ENCODE measurements at places on chromosomes 12 and 14.
A peak's percentile ranks its signal among the peaks of the same experiment; 100 is the strongest.

GRCh38 chr14:71651228-71651627 lies 281.0 kb upstream of the RGS6 start:
- DNase-seq = no peak

- peak; percentile 97 for DNase-seq
Measured at GRCh38 chr12:76084863-76085519, 506 bp upstream of the NAP1L1 start.

GRCh38 chr12:32126720-32127119 lies 20.1 kb downstream of the BICD1 start:
- DNase-seq = no peak

- no peak for DNase-seq
Measured at GRCh38 chr12:31594681-31595080, 3.7 kb upstream of the DENND5B start.

DNA sequence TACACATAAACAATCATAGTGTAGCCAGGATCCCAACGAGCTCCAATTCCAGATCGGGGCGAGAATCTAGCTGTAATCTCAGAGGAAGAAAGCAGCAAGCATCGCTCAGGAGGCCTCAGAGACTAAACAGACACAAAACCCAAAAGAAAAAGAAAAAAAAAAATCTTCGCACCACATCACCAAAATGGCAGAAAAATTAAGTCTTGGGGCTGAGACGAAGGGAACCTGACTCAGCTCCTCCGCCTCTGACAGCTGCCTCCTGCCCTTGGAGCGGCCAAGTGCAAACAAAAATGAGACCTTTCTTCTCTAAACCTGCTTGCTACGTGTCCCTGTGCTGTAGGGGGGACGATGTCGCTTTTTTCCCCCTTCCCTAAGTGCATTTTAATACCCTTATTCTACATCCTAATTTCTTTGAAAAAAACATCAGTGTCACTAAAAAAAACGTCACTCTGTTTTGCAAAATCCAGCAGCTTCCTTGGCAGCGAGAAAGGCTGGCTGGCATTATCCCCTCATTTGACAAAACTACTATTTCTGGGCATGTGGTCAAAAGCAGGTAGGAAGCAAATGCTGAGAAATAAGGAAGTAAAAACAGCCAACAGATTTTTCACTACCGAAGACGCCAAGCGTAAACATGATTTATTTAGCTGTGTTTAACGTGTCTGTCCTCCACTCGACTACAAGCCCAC lies 30.5 kb downstream of the BCL11B start:
- DNase-seq = no peak

DNA sequence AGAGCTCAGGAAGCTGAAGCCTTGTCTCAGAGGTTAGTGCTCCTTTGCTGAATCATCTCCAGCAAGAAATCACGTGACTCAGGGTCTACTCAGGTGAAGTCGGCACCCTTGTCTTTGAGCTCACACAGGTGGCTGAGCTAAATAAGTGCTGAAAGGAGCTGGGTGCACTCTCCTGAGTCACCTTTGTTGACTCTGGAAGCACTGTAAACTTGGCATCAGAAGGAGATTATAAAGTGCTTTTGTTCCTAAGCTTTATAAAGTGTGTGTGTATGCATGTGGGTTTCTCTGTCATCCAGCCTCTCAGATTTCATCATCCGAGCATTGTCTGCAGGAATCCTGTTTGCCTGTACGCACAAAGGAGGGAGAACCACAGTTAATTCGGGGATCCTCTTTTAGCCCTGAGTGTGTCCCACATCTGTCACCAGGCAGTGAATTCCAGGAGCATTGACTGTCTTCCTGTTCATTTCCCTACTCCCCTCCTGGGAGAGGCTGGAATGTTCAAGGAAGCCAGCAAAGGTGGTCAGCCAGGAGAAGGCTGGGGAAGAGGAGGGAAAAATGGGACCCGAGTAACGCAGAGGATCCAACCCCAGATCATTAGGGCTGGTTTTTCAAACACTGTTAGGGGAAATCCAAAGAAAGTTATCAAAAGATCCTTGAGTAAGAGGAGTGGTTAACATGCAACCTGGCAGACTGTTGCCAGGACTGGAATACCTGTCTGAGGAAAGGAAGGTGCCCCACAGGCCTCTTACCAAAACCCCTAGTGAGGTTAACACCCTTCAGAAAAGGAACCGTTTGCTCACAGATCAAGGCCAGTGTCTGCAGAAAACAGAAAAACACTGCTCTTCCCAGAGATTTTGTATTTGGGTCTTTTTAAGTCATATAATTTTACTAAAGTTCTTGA lies 157.5 kb upstream of the HIF1A start:
- DNase-seq = peak; percentile 69

- DNase-seq = no peak
Measured at GRCh38 chr12:3130057-3130830, 53.1 kb downstream of the TSPAN9 start.

GRCh38 chr14:101521978-101522377 lies 39.3 kb upstream of the DIO3 start:
- DNase-seq = no peak

DNA sequence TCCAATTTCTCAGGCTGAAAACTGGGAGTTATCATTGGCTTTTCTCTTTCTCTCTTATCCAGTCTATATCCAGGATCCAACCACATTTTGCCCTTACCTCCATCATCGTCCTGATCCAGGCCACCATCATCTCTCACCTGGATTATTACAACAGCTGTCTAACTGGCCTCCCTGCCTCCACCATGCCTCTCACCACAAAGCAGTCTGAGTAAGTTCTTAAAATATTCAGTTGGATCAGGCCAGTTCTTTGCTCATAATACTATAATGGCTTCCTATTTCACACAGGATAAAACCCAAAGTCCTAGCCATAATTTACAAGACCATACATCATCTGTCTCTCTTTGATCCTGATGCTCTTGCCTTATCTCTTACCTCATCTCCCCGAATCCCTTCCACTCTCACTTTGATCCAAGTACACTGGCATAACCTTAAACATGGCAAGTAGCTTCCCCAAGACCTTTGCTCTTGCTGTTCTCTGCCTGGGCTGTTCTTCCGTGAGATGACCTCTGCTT lies 133.4 kb upstream of the RAP1B start:
- no peak for DNase-seq

- DNase-seq = no peak
Measured at GRCh38 chr12:109618082-109618481, 44.5 kb downstream of the MVK start.

GRCh38 chr14:67459336-67459735 lies 29.2 kb downstream of the TMEM229B start:
- DNase-seq = no peak

DNA sequence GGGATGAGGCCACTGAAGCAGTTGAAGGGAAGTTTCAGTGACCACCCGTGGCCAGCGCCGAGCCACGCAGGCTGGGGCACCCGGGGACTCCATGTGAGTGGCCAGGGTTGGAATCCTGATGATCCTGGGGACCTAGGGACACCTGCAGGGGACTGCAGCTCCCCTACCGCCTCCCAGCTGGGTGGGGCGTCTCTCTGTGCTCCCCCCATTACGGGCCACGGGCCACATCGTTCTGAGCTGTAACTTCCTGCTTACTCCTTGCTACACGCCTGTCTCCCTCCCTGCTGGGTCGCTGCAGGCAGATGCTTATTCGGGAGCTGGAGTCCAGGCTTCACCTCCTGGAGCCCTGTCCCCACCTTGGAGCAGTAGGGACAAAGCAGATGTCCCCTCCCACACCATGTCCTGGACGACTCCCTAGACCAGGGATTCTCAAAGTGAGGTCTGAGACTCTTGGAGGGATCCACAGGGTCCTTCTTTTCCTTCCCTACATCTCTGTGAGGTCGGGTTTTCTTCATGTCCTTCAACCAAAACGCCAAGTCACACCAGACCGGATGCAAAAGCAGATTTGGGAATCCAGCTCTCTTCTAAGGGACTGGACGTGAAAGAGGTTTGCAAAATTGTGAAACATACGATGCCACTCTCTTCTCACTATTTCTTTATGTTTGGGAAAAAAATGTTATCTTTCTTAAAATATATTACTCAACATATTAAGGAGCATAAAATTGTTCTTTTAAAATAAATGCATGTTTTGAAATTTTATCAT lies 85.9 kb upstream of the NCOR2 start:
- no peak for DNase-seq

GRCh38 chr14:82251494-82251893 lies 717.8 kb upstream of the SEL1L start:
- peak; percentile 18 for DNase-seq

- no peak for DNase-seq
Measured at GRCh38 chr12:32765906-32766305, 10.2 kb upstream of the YARS2 start.

DNA sequence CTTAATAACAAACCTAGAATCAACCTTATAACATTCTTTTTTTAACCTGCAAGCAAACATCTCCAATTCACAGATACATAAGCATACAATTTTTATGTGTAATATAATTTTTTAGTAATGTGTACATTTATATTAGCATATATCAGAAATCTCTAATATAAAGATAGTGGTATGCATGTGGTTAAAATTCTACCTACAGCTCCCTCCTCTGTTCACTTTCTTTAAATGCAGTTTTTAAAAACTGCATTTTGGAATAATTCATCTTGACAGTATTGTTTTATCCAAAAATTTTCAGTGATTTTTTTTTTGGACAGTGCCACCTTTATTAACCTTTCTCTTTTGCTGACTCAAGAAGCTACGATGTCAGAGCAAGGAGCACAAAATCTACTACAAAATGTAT lies 13.2 kb upstream of the RXYLT1 start:
- DNase-seq = no peak

DNA sequence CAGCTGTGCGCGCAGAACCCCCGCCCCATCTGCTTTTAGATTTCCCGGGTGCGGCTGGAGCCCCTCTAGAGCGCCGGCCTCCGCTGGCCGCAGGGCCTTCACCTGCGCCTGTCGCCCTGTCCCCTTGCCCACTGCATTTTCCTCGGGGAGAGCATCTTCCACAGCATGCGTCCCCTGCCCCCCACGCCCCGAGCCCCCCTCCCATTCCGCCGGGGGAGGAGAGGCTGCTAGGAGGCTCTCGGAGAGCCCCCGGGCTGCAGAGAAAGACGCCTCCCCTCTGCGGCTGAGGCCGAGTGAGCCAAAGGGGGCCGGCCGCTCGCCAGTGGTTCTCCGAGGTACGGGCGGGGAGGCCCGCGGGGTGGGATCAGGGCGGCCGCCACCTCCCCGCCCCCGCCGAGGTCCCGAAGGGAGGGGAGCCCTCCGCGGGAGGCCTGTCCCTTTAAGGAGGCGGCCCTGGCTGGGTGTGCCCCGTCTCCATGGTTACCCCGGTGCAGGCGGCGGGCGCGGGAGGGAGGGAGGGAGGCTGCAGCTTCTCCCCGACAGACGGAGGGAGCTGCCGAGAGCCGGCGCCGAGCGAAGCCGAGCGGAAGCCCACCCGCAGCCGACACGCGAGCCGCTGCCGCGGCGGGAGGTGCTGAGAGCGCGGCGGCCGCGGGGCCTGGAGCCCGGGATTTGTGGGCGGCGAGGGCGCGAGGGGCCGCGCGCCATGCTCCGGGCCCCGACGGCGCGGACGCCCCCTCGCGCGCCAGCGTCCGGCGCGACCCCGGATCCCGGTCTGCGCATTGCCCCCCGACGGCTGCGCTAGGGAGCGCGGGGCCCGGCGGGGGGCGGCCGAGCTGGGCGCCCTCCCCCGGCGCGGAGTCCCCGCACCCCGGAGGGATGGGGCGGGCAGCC lies at the start of gene KCNH3:
KCNH3 (plus strand) TSS at position 521 of the 894 bp plus-strand sequence. CDS start 387 bp downstream, outside the sequence.
- peak; percentile 86 for DNase-seq

DNA sequence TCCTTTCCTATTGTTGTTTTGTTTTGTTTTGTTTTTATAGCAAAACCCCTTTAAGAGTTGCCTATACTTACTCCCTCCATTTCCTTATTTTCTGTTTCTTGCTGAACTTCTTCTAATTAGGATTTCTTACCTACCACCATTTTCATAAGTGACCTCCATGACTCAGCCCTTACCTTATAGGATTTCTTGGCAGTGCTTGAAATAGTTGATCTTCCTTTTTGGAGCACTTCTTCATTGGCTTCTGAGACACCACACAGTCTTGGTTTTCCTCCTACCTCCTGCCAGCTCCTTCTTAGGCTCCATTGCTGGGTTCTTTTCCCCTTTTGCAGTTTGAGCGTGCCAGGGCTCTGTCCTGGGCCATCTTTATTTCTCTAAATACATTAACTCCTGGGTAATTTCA lies 23.4 kb upstream of the EID3 start:
- no peak for DNase-seq

DNA sequence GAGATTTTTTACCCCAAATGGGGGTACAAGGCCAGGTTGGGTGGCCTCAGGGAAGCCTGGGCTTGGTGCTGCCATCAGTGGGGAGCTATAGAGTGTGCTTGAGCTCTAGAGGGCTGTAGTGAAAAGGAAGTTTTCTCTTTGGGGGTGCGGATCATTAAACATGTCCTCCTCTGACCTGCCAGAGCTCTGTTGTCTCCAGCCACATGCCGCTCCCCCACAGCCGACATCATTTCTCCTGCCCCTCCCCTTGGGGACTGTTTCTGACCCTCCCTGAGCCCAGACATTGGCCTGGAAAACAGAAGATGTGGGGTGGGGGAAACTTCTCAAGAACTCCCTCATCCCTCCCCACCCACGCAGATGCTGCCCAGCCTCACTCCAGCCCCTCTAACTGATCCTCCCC lies 25.3 kb downstream of the DTX1 start:
- DNase-seq = no peak

GRCh38 chr12:89474615-89475014 lies 50.0 kb downstream of the GALNT4 start:
- no peak for DNase-seq

DNA sequence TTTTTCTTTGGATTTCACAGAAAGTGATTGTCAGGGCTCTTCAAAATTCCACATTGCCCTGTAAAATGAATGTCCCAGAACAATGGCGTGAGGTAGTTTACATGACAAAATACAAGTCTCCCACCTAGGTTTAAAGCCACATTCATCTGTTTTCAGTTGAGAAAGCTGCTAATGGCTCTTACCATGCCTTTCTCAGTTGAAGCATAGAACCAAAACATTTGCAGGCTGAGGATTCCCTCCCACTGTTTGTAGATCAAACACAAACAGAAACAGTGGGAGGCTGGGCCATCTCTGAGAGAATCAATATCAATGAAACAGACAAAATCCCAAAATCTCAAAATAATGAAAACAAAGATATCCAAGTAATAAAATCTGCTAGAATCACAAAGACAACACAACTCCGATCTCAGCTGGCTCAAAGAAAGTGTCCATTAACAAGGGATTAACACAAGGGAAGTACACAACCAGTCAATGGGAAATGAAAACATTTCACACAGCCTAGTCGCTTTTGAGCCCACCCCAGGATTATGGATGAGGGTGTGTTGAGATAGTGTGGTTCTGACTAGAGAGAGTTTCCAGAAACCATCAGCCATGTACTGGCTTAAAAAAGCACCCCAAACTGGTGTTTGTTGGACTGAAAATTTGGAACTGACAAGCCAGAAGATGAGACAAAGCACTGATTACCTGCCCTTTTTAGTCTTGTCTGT lies 54.5 kb upstream of the TMEM260 start:
- DNase-seq = no peak

GRCh38 chr14:81067156-81067555 lies 111.7 kb downstream of the TSHR start:
- no peak for DNase-seq

GRCh38 chr12:79838359-79838758 lies 96.5 kb downstream of the PPP1R12A start:
- DNase-seq = no peak

Measured in NCI-H187 (cell line).